ENCODE measurements at places on chromosomes 16 and 17.

DNA sequence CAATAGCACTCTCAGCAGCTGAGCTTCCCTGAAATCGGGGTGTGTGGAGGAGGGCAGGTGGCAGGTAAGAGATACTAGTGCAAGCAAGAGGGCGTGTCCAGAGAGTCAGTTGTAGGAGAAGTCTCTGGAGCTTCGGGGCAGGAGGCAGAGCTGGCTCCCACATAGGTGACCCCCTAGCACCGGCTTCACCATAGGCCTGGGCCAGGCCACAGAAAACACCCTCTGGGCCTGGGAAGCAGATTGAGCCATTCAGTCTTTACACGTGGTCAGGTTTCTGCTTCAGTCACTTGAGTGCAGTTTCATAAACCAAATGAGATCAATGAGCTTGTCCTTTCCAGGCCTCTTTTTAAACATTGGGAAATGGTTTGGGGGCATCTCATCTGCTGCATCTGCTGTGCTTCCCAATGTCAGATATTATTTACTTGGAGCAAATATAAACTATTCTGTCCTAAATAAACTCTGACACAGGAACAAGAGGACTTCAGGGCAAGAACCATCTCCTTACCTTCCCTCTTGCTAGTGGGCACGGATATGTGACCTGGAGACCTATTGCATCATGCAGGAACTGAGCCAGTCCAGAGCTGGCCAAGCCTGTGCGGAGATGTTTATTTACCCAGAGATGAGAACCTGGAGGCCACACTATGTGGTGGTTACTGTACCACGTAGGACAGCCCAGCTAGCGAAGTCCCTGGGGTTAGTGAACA lies 16.1 kb downstream of the CCR7 start:
- DNase-seq: no peak

- no peak for DNase-seq
Observed at GRCh38 chr17:35738519-35739133, 7.2 kb downstream of the RASL10B start.

DNA sequence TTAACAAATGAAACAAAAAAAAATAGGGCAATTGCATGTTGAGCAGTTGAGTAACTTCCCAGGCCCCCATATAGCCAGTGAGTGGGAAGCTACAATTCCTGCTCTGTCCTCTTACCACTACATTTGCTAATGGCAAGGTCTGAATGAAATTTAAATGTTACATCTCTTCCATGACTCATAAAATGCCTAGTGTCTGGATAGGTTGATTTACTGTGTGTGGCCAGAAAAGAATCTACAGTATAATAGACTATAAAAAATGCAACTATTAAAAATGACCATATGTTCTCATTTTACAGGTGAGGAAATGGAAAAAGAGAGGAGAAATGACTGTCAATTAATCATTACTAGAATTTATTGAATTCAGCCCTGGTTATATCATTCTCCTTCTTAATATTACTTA lies 1199.3 kb downstream of the CDH11 start:
- DNase-seq: no peak

DNA sequence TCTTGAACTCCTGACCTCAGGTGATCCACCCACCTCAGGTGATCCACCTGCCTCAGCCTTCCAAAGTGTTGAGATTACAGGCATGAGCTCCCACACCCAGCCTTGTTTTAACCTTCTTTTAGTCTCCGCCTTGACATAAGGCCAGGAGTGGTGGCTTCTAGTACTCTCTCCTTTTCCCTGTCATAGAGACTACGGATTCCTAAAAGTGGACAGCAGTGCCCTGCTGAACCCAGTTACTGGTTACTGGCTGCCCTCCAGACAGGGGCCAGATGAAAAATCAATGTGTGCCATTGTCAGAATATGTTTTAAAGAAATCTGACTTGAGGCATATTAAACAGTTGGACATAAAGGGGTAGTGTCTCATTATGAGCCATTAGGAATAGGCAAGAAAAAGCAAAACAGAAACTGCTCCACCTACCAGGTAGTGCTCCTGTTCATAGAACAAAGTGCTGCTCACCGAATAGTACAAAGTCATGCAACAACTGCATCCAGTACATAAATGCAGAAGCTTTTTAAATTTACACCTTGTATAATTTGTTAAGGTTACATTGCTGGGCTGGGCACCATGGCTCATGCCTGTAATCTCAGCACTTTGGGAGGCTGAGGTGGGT lies 32.1 kb downstream of the TRIM25 start:
- DNase-seq: no peak

DNA sequence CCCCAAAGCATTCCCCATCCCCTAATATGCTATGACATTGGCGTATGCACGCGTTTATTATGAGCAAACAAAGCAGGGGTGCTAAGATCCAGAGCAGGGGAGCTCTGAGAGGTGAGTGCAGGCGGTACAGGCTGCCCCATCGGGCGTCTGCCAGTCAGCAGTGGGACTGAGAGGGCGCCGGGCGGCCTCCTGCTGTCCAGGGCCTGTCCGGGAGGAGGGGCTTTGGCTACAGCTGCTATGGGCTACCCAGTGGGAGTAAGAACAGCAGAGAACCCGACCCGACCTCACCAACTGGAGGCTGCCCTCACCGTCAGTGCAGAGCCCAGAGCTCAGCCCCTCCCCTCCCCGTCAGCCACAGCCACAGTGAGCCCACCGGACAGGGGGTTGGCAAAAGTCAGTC lies 18.5 kb upstream of the AATK start:
- DNase-seq: no peak

DNA sequence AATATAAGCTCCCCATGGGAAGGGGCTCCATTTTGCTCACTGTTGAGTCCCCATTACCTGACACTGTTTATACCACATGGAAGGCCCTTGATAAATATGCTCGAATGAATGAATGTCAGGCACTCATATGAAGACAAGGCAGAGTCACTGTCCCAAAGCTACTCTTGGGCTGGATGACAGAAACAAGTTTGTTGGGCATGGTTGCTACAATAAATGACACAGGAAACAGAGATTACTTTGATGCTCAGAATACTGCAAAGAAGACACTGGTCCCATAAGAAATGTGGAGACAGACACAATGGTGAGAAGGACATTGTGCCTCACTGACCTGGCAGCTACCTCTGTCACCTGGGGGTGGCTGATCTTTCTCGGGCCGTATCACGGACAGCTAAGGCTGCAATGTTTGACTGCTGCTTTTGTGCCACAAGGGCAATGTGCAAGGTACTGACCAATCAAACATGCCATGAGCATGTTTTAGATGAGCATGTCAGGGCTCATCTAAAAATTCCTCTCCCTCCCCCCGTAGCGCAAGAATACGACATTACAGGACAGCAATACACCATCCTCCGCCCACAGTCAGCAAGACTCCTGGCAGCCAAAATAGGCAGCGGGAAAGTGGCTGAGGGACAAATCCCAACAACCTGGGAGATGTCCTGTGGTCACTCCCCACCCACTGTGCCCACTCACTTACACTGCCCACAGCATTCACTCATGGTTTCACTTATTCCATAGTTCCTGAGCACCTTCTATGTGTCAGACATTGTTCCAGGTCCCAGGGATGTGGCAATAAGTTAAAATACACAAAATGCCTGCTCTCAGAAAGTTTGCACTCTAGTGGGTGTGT lies 5.0 kb downstream of the PIK3R6 start:
- no peak for DNase-seq

DNA sequence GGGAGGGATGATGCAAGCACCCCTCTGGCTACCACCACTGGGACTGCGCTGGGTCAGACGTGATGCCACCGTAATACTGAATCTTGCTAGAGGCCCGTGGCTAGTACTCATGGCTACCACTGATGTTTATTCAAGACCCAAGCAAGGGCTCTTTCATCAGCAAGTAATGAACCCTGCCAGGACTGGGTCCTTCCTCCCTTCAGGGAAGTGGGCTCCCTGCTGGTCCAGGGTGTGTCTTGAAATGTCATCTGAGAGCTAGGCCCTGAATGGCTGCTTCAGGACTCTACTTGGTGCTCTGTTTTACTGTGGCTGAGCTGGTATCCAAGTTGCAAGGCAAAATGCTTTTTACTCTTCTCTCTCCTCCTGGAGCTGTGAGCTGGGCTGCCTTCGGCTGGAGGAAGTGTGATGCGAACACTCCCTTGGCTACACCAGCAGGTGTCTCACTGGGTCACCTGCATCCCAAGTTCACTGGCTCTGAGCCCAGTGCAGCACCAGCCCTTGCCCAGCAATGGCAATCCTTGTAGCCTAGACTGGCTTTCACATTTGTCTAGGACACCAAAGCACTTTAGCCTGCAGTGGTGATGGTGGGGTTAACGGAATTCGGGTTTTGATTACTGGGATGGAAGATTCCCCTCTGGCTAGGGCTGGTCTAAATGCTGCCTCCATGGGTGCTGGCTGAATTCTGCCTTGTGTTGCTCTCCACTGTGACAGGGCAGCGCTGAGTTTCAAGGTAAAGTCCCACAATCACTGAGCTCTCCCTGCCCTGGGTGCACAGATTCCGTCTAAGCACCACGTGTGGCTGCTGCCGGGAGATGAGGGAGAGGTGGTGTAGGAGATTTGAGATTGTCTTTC lies 98.6 kb downstream of the USP22 start:
- DNase-seq: no peak

GRCh38 chr16:83397601-83398291 lies 410.0 kb upstream of the HSBP1 start:
- DNase-seq: no peak
